Sciatic nerve (tissue), 2 donors: ENCODE measurements at places on chromosomes 13 and 19.
A peak's percentile ranks its signal among the peaks of the same experiment; 100 is the strongest.

DNA sequence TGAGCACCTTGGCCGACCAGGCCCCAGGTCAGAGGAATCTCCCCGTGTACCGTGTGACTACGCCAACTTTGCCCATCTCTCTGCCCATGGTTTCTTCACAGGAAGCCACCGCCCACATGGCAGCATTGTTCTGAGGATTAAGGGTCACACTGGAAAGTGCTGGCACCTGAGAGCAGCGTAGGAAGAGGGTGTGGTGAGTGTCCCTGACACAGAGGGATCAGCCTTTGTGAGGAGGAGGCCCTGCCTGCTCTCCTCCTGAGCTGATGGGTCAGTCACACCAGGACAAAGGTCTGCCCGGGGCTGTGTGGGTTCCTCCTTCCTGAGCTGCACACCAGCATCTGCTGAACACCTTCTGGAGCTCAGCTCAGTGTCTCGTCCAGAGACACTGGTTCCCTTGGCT, 32.2 kb upstream of the SLC15A1 start:
- no peak for DNase-seq

DNA sequence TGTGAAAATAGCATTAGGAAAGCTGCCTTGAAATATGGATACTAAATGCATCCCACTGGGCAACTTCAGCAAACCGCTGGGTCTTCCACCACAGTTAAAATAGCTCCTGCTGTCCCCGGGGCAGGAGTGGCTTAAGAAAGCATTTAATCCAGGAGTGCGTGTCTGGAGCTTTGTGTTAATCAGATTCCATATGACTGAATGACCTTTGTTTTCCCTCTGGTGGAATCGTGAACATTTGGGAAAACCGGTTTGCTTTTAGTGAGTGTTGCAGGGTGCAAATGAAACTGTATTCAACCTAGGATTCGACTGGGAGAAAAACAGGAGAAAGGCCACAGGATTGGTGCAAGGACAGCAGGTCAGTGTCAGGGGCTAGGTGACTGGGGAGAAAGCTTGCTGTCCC, 237.6 kb upstream of the MAB21L1 start:
- no peak for DNase-seq

DNA sequence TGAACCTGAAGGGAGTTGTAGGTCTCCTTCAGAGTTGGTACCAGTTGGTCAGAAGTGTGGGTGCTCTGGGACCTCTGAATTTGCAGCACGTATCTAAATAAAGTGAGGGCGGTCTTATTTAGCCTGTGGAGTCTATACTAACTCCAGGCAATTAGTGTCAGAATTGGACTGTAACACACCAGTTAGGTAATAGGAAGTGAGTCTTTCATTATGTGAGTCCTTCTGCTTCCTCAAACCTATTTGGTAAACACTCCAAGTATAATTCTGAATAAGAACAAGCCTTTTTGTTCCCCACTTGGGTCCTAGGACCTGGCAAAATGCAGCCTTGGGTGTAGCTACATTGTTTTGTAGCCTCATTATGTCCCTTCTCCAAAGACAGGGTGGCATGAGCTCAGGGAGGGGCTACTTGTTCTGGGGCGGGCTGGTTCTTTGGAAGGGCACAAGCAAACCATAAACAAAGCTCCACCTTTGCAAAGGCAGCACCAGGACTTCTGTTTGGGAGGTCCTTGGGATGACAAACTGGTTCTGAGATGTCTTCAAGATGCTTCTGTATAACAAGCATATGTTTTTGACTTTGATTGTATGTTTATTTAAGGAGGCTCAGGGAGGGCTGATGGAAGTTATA, 418.0 kb downstream of the ZNF536 start:
- DNase-seq: no peak

DNA sequence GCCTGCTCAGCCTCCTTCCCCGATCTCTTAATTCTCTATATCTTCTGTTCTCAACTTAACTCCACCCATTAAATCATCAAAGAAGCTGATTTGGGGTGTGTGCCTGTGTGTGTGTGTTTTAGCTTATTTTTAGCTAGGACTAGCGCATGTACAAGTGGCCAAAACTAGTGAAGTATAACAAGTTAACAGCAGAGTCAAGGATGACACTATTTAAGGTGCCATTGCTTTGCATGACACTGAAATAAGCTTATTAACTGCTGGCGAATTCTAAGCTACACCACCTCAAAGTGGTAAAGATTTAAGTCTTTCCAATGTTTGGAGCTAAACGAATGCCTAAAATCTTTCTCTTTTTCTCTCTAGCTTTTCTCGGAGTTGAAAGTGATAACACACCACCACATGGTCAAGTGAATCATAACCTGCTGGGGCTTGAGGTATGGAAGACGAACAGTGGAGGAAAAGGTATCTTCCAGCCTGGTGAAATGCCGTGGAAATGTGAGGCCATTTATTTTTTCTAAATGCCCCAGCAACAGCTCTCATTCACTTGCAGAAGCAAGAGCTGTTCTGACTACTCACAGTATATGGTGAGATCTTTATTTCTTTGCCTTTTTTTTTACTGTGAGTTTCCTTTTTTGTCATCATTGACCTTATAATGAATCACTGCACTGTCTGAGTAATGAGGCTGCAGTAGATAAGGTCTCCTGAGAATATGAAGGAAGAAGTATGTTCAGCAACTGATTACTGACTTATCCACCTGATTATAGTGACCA, 570.3 kb downstream of the PCDH9 start:
- DNase-seq: no peak

DNA sequence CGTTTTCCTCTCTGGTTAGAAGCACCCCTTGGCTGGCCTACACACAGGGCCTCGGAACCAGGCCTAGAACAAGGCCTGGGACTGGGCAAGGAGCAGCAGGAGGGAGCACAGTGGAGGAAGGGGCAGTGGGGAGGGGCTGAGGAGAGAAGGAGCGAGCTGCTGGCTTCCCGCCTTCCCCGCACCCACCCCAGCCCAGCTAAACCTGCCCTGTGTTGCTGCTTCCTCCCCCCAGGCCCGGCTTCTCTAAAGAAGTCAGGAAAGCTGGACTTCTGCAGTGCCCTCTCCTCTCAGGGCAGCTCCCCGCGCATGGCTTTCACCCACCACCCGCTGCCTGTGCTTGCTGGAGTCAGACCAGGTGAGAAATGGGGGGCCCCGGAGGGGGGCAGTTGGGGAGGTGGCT, 24.3 kb downstream of the LYL1 start:
- no peak for DNase-seq

GRCh38 chr19:36125557-36125956, 10.3 kb downstream of the TBCB start:
- DNase-seq: no peak

GRCh38 chr13:109235901-109236300, 550.5 kb downstream of the IRS2 start:
- DNase-seq: no peak

DNA sequence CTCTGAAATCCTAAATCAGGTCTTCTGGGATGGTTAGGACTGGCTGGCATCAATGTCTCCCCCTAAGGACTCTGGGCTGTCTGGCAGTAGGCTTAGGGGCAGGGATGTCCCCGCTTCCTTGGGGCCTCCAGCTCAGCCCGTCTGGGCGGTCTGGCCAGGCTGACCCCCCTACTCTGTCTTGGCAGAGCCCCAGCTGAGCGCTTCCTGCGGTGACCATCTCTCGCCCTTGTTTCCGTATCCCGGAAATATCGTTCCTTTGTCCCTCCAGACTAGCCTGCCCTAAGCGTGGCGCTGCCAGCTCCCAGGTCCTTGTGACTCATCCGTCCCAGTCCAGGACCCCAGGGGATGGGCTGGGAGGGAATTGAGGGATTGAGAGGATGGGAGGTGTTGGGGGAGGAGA, 11.3 kb downstream of the GTPBP3 start:
- peak; percentile 74 for DNase-seq

- DNase-seq: no peak
These were observed 35.5 kb downstream of the CBY2 start for GRCh38 chr13:45737571-45738017.

DNA sequence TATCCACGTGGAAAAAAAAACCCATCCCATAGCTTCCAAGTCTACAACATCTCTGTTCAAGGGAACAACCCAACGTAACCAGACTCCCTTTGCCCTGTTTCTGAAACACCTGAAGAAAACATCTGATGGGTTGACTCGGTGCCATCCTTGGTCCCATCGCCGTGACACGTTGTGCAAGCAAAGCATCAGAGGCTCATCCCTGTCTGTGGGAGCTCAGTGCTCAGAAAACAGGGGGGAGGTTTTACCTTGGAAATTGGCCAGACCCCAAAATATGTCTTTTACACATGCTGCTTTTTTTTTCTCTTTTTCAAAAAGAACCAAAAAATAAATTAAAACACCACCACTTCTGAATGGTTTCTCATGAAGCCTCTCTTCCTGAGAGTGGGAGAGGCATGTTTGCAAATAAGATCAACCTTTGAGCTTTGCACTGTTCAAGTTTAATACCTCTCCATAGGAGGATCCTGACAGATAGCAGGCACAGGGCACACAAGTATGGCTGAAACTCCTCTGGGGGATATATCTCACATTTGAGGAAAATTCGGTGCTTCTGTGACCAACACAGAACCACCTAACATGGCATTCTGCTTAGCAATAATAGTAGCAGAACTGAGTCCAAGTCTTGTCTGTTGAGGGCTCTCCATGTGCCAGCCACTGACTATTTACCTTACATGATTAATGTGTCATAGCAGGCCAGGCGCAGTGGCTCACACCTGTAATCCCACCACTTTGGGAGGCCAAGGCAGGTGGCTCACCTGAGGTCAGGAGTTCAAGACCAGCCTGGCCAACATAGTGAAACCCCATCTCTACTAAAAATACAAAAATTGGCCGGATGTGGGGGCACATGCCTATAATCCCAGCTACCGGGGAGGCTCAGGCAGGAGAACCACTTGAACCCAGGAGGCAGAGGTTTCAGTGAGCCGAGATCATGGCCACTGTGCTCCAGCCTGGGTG, 7.0 kb upstream of the PVR start:
- DNase-seq: no peak

GRCh38 chr13:112583592-112584277, 4.2 kb downstream of the TUBGCP3 start:
- DNase-seq: no peak

GRCh38 chr13:109794095-109794494, 7.7 kb upstream of the IRS2 start:
- no peak for DNase-seq

DNA sequence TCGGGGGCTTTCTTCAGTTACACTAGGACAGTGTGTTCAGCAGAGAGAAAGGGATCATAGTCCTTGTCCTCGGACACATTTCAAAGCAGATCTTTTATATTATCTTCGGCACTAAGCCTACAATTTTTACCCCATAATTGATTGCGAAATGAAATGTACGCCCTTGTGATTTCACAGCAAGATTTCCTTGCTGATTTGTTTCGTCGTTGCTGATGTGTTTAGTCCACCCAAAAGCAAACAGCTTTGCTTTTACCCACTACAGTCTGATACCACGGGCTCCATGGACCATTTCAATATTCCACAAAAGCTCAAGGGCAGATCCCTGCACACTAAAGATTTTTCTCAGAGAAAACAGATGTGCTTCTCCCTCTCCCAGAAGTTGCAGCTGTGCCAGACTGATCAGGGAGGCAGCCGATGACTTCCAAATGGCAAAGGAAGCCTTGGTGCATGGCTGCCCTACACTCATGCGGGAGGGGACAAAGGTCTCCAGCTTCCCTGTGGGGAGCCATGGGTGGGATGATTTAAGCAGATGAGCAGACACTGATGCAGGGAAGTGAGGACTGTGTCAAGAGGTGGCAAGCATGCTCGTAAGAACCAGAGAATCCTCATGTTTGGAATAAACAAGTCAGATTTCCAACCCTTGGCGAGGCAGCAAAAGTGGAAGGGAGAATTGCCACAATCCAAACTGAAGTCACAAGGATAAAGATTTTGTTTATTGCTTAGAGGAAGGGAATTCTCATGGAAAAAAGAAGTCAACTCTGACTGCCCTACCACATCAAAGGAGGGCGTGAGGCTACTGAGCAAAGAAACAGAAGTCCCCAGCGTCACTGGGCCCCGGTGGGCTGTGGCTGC, 81.1 kb downstream of the STK24 start:
- peak; percentile 53 for DNase-seq

- DNase-seq: no peak
These were observed 499 bp downstream of the LSM7 start for GRCh38 chr19:2327773-2328400.
